ENCODE measurements at places on chromosomes 3 and 15.
A peak's percentile ranks its signal among the peaks of the same experiment; 100 is the strongest.

GRCh38 chr15:100820528-100820927, 59.1 kb upstream of the ALDH1A3 start:
- no peak for ATAC-seq

GRCh38 chr15:92074646-92075045, 221.1 kb downstream of the SLCO3A1 start:
- ATAC-seq: no peak

- peak; percentile 50 for ATAC-seq
These were observed 36.0 kb downstream of the BTLA start for GRCh38 chr3:112463250-112463649.

GRCh38 chr15:39855400-39855799, 64.7 kb downstream of the GPR176 start:
- no peak for ATAC-seq

- no peak for ATAC-seq
These were observed 5.2 kb upstream of the GNAI2 start for GRCh38 chr3:50230794-50231125.

DNA sequence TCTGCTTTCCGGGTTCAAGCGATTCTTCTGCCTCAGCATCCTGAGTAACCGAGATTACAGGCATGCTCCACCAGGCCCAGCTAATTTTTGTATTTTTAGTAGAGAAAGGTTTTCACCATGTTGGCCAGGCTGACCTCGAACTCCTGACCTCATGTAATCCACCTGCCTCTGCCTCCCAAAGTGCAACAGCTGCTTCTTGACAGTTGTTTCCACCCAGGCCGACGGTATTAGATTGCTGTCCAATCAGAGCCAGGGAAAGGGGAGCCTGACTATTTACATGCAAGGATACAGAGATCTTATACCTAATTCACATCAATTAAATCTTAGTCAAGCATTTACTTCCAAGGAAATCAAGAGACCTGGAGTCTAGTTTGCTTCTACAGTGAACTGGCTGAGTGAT, 4.0 kb upstream of the CAPN3 start:
- no peak for ATAC-seq

DNA sequence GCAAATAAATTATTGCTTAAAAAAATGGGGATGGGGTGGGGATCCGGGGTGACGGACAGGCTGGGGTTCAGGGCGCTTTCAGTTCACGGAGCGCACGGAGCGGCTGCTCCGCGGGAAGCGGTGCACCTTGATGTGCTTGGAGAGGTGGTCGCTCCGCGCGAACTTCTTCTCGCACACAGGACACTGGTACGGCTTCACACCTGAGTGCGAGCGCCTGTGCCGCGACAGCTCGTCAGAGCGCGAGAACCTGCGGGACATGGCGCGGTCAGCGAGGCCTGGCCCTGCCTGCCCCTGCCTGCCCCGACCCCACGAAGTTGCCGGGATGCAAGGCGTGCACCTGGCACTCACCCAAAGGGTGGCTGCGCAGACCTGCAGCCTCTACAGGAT, 13.6 kb downstream of the KLF15 start:
- no peak for ATAC-seq

DNA sequence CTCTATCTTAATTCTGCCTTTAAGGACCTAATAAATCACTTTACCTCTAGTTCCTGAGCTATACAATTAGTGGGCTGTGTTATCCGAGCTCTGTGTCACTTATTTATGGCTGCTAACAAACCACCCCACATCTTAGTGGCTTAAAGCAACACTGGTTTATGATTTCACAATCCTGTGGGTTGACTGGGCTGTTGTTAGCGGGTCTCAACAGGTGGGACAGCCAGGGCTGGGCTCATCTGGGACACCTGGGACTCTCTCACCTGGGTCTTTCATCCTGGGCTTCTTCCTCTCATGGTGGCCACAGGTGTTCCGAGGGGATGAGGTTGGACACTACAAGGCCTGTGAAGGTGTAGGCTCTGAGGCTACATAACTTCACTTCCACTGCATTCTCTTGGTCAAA, 35.8 kb upstream of the CHST2 start:
- ATAC-seq: no peak

- ATAC-seq: no peak
These were observed 68.2 kb upstream of the NTRK3 start for GRCh38 chr15:88324741-88325065.

GRCh38 chr15:74226761-74227540, 9.2 kb upstream of the CCDC33 start:
- ATAC-seq: no peak

DNA sequence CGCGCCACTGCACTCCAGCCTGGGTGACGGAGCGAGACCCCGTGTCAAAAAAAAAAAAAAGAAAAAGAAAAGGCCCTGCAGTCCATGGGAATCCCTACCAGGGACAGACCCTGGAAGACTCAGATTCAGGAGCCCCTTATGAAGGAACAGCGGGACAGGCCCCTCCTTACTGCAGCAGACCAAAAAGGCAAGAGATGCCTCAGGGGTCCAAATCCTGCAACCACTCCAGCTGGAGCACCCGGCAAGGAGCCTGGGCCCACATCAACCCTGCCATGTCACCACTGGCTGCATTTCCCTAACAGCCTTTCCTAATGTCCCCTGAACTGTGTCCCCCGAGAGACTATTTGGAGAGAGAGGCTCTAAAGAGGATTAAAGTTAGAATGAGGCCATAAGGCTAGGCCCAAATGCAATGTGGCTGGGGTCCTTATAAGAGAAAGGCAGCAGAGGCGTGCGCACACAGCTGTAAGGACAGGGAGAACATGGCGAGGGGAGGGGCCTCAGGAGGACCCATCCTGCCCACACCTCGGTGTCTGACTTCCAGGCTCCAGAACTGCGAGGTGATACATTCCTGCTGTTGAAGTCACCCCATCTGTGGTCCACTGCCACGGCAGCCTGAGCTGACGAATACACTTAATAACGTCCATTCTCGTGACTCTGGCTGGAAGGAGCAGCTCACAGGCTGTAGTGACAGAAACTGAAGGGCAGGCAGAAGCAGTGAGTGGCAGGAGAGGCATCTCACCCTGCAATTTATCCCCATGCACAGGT, 78.1 kb downstream of the ATP10A start:
- no peak for ATAC-seq

DNA sequence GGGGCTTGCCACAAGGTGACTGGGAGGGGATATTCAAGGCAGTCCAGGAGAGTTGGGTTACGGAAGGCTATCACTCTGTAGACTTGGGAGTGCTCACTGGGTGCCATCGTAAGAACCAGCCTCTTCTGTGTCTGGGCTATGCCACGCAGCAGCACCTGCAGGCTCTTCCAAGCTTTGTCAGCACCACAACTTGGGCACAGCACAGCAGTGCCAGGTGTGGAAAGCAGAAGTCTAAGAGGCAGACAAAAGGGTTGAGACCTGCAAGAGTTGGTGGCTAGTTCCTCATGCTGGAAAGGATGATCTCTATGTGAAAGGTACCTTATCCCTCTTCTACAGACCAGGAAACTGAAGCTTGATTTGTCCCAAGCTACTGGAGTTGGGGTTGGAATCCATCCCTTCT, 15.8 kb downstream of the CX3CR1 start:
- no peak for ATAC-seq

DNA sequence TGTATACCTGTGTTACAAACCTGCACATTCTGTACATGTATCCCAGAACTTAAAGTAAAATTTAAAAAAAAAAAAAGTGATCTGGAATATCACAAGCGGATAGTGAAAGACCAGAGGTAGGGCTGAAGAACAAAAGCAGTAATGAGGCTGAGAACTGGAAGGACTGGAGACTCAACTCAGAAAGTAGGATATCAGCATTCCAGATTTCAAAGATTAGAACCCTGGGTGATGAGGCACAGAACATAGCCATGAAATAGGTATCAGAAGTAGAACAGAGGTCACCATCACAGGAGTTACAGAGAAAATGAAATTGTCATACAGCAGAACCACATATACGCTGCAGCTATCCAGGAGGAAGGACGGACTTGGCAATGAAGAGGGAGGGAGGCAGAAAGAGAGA, 56.1 kb downstream of the ACAP2 start:
- no peak for ATAC-seq

- ATAC-seq: no peak
These were observed 84.4 kb downstream of the PLXNA1 start for GRCh38 chr3:127067116-127067910.

DNA sequence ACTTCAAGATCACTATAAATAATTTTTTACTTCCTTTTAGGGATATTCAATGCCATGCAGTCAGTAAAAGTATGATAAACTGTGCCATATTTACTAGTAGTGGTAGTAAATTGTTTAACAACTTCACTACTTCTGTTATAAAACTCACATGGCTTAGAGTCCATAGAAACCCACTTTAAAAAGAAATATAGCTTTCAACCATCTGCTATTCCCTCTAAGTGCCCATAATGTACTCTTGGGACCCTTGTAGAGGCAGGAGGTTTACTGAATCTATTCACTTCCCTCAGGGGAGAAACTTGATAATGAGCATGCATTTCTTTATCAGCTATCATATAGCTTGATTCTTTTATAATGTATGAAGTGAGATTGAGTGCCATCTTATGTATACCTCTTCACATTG, 1448.4 kb upstream of the ALCAM start:
- ATAC-seq: no peak

GRCh38 chr15:58434334-58434875, 2.6 kb downstream of the LIPC start:
- ATAC-seq: no peak

DNA sequence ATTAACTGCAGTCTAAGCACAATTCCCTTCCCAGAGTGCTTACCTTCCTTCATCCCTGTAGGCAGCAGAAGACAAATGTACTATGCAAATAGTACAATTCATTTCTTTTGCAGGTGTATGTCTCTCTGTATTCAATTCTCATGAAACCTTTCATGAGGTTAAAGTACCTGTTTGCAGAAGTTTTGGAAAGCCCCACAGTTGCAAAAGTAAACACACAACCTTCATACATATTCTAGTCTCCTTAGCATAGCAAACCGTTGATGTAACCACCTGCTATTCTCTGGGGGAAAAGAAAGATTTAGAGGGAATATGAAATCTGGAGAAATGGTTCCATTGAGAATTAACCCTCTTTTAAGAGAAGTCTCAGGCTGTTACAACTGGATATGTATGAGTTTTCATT, 200.3 kb upstream of the SUCLG2 start:
- no peak for ATAC-seq

DNA sequence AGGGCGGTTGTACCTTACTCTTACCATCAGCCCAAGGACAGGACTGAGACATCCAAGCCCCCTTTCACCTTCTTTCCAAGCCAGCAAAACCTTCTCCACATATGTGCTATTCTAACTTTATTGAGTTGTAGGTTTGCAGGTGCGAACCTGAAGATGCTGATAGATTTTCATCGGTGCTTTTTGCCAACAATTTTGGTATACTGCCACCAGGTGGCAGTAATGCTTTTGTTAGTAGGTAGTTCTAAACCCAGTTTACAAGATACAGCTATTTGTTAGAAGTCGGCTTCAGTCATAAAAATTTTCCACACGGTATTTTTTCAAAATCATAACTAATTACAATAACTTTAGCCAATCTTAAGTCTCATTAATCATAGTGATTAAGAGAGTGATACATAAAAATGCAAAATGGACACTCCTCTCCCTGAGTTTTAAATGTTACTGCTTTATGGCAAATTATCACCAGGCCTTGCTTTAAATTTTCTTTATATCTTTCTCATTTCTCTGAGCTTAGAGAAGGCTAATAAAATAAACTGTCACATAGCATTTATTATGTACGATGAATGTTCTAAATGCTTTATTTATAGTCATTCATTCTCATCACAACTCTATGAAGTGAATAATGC, 636 bp downstream of the TBC1D21 start:
- peak; percentile 20 for ATAC-seq

DNA sequence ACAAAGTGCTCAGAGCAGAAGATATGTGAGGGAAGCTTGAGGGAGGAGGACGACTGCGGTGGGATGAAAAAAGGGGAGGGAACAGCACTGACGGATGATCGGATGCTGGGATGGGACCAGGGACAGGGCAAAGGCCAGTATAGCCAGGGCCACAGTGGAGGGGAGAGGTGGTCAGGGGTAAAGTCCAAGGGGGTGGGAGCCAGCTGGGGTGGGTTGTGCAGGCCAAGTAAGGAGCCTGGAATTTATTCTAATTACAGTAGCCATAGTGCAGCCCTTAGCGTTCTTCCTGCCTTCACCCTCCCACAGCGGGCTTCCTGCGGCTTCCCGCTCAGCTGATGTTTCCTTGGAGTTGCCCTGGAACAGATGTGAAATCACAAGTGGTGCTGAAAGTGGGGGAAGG, 7.6 kb upstream of the APEH start:
- no peak for ATAC-seq

DNA sequence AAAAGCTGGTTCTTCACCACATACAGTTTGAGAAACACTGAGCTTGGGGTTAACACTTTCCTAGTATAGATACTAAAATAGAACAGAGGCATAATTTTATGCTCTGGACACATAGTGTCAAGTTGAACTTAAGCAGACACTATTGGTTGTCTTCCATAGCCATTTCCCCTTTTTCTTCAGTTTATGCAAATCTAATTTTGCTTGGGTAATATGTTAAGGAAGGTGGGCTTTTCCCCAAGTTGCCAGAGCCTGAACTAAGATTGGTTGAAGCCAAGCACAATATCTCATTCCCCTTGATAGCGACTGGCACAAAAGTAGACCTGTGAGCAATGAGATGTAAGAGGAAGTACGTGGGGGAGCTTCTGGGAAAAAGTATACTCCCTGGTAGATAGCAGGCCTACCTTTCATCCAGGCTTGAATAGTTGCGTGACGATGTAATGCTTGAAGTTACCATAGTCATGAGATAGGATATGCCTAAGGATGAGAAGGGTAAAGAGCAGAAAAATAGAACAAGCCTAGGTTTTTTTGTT, 4.5 kb upstream of the POPDC2 start:
- no peak for ATAC-seq

GRCh38 chr15:82021992-82022391, 23.8 kb downstream of the MEX3B start:
- ATAC-seq: no peak

DNA sequence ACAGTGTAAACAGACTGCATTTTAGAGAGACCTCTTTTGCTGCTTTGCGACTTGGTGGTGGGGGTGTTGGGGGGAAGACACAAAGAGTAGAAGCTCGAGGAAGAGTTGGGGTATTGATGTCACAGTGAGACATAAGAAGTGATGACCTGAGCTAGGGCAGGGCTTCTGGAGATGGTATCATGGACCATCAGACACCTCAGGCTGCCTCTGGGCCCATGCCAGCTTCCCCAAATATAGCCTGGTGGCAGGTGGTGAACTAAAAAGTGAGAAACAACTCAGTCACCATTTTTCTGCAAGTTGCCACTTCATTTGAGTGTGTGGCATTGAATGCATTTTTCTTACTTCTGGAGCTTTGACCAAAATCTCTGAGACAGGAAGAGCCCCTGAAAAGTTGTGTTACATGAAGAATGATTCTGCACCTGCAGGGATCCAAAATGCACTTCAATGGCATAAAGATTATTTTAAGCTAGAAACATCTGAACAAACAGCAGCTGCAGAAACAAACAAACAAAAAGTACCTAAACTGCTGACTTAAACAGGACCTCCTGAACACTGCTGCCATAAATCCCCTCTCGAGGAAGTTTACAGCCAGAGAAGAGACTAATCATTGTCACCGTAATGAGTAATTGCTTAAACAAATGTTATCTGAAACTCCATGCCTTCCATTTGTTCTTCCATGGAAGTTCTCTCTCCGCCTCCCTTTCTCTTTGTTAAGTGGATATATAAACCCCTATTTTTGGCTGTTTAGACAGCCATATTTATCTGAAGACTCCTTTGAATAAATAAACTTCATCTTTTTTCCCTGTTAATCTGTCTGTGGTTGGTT, 15.2 kb upstream of the XIRP1 start:
- ATAC-seq: no peak
